Heart right ventricle (tissue), 16 donors: ENCODE measurements at places on chromosomes 16 and 17.

DNA sequence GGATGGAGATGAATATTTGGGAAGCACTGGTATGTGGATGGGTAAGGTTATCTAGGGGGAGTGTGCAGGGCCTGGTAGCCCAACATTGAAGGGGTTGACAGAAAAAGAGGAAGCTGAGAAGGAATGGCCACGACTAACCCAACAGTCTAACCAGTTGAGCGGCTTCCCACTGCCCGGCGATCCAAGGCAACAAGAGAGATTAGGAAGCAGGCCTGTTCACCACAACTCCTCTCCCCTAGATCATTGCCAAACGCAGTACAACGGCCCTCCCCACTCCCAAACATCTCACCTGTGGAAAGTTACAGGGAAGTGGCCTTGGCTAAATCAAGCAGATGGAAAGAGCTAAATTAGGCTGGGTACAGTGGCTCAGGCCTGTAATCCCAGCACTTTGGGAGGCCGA is 11.2 kb upstream of the RANGRF start:
- no peak for DNase-seq

GRCh38 chr17:49106321-49107210 is 26.0 kb upstream of the B4GALNT2 start:
- no peak for DNase-seq

DNA sequence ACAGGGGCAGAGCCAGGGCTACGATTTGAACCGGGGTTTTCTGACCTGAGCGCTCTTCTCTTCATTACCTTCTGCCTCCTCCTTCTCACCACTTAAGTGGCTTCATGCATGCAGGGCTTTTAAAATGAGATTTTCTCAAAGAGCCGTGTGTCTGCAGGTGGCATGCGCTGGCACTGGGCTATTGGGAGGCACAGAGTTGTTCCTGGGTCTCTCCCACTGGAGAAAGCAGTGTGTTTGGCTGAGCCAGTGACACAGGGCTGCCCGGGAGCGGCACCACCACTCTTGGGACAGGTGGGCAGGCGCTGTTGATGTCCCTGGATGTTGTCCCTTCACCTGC is 218.8 kb upstream of the CHMP6 start:
- no peak for DNase-seq

- DNase-seq = no peak
These were observed 9.6 kb downstream of the LLGL2 start for GRCh38 chr17:75535119-75535537.
